ENCODE measurements at places on chromosomes 12 and 14.
A peak's percentile ranks its signal among the peaks of the same experiment; 100 is the strongest.

DNA sequence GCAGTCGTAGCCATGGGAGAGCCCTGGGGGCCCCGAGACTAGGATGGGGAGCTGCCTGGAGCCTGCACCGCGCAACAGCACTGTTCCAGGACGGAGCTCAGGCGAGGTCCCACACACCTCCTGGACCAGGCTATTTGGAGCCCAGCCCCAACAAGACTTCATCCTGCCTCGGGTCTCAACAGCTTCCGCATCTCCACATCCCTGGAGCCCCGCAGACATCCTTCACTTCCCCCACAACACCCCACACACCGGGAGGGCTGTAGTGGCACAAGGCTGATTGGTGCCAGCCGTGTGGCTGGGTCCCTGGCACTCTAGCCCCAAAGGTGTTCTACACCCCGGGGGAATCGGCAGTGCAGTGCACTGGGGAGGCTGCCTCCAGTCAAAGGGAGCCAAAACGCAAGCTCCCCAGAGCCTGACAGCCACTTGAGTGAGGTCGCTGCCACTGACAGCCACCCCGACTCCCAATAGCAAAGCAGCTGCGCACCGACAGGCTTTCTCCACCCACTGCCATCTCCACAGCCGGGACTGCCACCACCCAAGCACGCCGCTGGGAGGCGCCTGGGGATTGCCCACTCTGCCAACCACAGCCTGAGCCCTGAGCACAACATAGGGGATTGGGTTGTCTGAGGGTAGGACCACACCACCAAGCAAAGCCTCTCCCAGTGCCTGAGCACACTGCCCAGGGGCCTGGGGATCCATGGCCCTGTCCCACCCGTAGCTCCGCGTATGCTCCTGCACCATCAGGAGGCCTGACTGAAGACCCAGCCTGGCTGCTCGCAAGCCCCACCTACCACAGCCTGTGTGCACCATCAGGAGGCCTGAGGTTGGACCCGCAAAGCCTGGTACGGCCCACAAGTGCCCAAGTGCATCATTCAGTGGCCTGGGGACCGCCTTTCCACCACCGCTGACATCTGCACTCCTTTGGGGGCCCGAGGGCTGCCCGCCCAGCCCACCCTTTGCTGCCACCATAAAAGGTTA lies 13.2 kb upstream of the KLRF1 start:
- DNase-seq: peak; percentile 98

- no peak for DNase-seq
Observed at GRCh38 chr14:33186656-33187055, 248.0 kb downstream of the NPAS3 start.

- peak; percentile 85 for DNase-seq
Observed at GRCh38 chr14:23321572-23322547, 603 bp downstream of the PABPN1 start.

DNA sequence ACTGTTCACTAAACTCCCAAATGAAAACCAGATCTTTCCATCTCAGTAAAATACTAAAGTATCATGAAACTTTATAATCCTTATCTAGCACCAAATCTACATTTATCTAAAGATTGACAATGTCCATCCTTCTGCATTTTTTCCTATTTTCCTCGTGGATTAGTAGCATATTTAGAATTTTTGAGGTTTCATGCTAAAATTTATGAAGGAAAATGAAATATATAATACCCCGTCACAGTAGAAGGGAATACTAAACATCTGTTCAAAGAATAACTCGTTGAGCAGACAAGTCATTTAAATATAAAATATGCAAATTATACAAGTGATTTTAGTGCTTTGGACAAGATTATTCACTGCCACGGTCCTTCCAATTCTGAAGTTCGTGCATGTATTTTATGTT lies 122.7 kb upstream of the SLCO1C1 start:
- DNase-seq: no peak

GRCh38 chr12:24931666-24932405 lies 17.1 kb downstream of the BCAT1 start:
- DNase-seq: no peak

GRCh38 chr12:54658306-54659264 lies 10.4 kb upstream of the DCD start:
- DNase-seq: peak; percentile 81

DNA sequence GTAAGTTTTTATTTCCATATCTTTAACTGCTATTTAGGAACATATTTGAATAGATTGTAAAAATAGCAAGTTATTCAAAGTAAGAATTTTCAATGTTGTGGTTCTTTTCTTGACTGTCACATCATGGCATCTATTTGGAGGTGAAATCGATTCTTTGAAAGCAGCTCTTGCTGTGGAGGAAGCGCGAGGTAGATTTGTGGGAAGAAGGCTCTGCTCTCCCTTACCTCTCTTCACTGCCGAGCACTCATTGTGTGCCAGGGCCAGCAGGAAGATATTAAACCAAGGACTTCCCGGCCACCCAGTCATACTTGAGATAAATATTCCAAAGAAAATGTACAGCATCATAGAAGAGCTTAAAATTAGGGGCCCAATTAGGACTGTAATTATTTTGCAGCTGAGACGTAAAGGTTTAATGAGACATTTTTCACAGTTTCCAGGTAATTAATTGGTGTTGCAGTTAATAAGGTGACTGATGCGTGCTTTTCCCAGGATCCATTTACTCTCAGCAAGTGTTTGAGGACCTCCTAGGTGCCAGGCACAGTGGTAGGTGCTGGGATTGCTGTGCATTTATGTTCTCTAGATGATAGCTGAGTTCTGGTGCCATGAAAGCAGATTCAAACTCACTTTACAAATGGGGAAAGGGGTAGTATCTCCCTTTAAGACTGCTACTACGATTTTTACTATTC lies 89.2 kb upstream of the DYNC1H1 start:
- DNase-seq: no peak

DNA sequence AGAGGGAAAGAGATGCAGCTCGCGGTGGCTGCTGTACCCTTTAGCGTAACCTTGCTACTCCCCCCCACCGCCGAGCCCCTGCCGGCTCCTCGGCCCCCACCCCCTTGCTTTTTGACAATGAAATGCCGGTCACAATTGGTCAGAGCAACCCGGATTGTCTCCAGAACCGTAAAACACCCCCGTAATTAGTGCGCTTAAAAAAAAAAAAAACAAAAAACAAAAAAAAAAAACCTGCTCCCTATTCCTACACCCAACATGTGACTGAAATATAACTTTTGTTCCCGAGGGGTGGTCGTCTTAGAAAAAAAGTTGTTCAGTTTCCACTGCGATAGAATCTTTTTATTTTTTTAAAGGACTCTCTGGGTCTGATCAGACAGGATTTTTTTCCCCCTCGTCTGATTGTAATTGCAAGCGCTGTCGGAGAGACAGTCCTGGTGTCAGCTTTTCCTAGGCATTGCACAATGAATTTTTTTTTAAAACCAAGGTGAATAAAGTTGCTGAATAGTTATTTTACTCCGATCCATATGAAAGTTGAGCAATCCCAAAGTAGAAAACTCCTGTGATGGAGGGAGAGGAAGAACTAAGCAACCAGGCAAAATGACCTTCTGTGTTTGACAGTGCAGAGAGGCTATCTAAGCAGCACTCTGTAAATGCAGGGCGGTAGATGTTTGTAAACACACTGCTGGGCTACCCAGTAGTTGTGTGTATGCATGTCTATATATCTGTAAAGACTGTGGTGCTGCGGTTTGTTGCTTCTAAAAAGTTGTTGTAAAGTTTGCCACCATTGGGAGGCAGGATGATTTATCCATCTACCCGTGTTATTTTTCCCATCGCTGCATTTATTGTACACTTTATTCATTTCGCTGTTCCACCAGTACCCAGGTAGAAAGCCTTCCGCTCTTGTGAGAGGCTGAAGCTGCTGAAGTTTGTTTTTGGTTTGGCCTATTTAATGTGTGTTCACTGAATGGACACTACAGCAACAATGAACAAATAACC lies 1.1 kb downstream of the ETV6 start:
- DNase-seq: peak; percentile 80

- no peak for DNase-seq
Observed at GRCh38 chr14:49954171-49954631, 61.3 kb downstream of the ARF6 start.

- no peak for DNase-seq
Observed at GRCh38 chr12:28110329-28110728, 79.9 kb upstream of the CCDC91 start.

DNA sequence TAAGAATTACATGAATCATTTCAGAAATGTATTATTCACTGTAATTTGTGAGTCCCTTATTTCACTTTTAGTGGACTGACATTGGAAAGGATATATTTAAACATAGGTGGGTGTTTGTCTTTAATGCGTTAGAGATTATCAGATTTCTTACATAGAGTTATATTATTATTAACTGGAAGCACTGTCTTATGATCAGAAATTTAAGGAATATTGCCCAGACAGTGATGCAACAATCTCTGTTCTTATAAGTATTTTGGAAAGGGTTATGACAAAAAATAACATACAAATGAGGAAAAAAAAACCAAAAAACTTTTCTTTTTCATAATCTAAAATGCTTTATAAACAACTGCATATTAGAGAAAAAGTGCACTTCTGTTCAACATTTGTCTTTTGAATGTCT lies 836.6 kb downstream of the SLC6A15 start:
- no peak for DNase-seq

GRCh38 chr12:98725476-98726247 lies 80.6 kb downstream of the APAF1 start:
- peak; percentile 84 for DNase-seq

DNA sequence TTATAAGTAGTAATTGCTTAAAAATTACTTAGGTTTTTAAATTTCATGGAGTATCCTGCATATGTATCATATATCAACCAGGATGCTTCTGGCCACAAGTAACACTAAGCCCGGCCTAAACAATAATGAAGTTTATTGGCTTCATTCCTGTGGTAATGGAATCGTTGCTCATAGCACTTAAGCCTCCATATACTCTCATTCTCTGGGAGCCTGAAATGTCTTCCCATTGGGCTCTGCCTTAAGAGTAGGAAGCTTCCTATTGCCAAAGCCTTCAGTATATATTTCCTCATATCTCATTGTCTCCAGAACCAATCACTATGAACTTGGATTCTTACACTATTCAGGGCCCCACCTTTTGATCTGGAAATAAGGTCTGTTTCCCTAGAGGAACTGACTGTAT lies 83.8 kb upstream of the DNM1L start:
- DNase-seq: no peak

DNA sequence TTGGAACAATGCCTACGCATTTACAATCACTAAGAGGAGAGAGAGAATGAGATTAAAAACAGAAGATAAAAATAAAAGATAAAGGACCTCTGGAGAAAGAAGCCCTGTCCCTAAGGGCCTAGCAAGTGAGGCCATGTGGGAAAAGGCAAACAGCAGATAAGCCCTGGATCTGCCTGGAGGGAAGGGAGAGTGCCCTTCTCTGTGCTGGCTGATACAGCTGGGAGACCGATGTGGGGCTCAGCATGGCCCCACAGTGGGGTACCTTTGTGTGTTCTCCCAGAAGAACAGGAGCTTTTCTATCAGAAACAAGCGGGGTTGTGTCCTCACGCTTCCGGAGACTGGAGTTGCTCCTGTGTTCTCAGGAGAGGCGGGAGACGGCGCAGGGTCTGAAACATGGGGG lies 59.9 kb downstream of the TMCC3 start:
- no peak for DNase-seq

GRCh38 chr12:75809746-75810145 lies 221.8 kb downstream of the PHLDA1 start:
- no peak for DNase-seq

DNA sequence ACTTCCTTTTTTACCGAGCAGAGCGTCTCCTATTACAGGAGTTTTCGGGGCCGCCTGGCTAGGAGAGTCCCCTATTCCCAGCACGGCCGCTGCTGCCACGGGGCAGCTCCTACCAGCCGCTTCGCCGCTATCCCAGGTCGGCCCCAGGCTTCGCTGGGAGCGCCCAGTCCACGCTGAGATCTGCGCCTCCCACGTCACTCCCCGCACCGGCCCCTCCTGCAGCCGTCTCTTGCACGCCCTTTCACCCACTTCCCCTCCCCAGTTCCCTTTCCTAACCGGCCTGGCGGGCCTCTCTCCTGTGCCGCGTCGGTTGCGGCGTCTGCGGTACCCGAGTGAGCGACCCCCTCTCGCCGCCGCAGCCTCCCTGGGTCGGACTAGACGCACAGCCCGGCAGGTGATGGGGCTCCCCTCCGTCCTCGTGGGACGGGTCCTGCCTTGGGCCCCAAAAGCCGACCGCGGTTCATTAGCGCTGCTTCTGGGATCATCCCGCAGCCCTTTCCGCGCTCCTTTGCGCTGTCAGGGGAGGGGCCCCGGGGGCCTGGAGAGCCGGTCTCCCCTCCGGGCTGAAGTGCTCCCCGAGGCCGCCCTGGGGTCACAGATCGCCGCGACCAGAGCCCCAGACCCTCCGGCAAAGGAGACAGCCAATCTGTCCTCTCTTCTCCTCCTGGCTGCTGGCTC lies 1318.4 kb downstream of the TMEM121 start:
- DNase-seq: peak; percentile 86

DNA sequence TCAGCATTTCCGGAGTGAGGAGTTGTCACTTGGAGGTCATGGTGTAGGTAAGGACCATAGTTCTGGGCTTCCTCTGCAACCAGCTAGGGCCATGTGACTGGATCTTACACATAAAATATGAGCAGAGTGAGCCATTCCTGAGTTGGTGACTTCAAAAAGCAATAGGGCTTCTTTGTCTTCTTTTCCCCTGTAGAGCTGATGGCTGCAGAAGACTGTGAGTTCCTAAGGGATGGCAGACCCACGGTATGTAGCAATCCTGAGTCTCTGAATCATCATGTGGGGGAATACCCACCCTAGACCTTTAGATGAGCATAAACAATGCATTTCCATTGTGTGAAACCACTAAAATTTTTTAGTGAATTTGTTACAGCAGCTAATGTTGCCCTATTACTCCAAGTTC lies 151.1 kb upstream of the TBX3 start:
- DNase-seq: no peak

GRCh38 chr14:20811986-20812975 lies 9.6 kb upstream of the RNASE1 start:
- DNase-seq: no peak

DNA sequence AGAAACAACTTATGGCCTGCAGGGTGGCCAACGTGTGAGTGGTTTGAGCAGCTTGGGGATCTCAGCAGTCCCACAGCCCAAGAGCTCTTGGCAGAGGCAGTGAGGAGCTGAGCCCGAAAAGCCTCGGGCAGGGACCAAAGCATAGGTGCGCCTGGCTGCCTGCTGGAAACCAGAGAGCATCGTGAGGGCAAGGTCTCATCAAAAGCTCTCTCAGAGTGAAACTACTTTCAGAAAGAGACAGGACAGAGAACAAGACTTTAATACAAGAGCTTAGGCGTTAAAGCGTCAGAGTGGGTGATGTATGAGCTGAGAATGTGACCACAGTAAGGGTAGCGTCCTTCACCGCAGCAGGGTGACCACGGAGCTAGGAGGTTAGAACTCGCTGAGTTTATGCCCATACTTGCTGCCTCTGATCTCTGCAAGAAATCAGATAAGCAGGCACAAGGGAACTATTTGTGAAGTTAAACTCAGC lies 30.8 kb downstream of the LGMN start:
- no peak for DNase-seq

- DNase-seq: no peak
Observed at GRCh38 chr14:70723276-70723675, 81.6 kb downstream of the TTC9 start.

All from activated CD4-positive, alpha-beta T cell treated with anti-CD3 and anti-CD28 coated beads, Interleukin-2, amount 10 ng/mL, durations not matched to agents 24 days and 14 days (primary cell).